Globus pallidus (tissue), 1 donor: ENCODE measurements at places on chromosomes 3 and 15.

DNA sequence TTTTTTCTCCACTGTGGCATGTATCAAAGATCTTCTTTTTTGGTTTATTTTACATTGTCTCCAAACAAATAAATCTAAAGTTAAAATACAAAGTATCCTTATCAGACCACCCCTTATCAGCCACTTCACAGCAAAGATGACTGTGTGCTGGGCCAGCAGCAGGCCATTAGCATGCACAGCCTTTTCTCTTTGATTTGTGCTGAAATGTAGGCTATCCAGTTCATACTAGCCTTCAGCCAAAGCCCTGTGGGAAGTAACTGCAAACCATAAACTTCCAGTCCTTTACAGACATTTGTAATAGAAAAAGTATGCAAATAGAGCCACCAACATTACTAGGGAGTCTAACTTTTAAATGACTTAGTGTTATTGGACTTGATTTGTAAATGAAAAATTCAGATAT lies 816.3 kb downstream of the FHIT start:
- DNase-seq = no peak

GRCh38 chr3:17089314-17089700 lies 204.6 kb downstream of the PLCL2 start:
- DNase-seq = no peak

DNA sequence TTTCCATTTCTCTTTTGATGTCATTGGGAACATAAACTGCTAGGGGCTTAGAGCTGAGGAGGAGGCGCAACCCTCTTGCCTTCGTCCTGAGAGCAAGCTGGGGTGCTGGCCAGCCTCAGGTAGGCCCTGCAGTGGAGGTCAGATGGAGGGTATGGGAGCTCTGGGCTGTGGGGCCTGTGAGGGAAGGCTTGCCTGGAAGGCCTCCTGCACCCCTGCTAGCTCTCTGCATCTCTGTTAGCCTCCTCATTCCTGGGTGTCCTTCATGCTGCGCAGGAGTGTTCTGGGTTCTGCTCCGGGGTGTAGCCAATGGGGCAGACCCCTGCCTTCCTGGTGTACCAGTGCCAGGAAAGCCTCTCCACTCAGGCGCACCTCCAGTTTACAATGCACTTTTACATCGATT lies 11.8 kb downstream of the GP5 start:
- no peak for DNase-seq

DNA sequence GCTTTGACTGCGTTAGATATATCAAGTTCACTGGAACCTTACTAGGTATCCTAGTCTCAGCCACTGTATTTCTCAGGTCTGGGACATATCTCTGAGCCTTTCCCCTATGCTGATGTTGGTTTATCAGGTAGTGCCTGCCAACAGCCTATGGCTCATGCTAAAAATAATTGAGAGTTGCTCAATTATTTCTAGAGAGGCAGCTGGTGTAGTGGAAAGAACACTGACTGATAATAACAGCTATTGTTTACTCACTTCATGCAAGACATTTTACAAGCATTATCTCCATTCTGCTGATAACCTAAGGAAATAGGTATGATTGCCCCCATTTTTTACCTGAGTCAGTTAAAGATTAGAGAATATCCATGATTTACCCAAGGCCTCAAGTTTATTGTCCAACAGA lies 231.4 kb downstream of the LRRN1 start:
- DNase-seq = no peak

DNA sequence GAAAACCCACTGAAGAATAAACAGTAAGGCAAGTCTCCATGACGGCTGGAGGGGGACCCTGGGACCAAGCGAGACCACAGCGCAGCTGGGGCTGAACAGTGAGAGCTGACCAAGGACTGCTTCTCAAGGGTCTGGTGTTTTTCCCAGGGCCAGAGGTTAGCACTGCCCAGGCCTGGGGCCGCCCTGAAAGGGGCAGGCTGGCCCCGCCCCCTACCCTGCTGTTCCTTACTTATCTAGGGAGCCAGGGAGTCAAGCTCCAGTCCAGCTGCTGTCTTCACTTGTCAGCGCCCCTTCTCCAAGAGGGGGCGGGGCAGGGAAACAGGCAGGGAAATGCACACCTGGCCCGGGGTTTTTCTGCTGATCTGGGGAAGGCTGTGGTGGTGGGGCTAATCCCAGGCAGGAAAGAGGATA lies 51.6 kb upstream of the HACD2 start:
- DNase-seq = no peak

DNA sequence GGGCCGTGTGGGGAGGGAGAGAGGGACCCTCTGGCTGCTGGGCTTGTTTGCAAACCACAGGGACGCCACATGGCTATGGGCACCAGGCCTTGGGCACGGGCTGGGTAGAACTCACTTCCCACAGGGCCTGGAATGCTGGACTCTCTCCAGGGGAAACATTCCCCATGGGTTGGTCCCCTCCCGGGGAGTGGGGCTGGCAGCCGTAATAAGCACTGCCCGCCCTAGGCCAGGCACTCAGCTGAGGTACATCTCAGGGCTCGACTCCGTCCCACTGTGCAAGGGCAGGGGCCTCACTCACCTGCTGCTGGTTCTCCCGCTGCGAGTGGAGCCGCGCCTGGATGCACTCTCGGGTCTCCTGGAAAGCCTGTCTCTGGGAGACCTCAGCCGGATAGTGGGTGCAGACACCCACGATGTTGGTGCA lies 96.7 kb downstream of the ADCY5 start:
- DNase-seq = no peak

DNA sequence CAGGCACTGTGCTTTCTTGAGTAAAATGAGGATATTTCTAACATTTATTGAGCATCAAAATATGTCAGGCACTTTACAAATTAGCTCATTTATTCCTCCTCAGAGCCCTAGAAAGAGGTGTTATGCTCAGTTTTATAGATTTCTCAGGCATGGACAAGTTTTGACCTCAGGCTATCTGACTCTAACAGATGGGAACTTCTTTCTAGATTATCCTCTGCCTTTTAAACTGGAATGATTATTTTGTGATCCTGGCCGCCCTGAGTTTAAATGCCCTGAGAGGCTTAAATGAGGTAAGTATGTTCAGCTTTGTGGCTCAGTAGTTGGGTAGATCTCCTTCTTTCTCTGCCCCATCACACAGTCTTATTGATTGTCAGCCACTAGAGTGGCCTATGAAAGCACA lies 32.3 kb upstream of the ATP1B3 start:
- DNase-seq = no peak

GRCh38 chr3:42658771-42659390 lies 5.4 kb downstream of the ZBTB47 start:
- DNase-seq = no peak

DNA sequence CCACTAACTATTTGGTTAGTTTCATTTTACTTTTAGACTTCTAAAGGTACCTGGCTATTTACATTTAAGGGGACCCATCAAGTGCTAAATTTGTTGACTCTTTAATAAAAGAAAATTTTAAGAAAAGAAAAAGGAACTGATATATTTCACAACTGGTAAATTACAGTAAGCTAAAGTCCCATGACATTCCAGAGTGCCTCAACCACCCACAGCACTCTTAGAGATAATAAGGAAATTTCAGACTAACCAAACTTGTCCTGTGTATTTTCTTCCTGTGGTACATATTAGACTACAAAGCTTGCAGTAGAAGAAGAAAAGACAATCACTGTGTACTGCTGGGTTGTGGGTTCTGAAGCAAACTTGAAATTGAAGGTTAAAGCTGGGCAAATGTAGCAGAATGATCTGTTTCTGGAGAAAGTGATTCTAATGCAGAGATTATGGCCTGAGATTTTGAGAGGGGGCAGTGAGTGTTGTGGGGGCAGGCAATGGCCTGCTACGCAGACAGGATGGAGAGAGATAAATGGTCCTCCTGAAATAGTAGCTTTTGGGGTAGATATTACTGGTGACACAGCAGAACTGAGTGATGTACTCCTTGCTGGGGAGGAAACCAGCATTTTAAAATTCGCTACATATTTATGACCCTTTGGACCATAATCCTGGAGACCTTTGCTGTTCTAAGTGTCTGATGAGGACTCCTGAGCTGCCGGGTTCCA lies 24.5 kb upstream of the MFSD1 start:
- DNase-seq = no peak

- no peak for DNase-seq
These were observed 174.9 kb upstream of the FRMD4B start for GRCh38 chr3:69560818-69561217.

DNA sequence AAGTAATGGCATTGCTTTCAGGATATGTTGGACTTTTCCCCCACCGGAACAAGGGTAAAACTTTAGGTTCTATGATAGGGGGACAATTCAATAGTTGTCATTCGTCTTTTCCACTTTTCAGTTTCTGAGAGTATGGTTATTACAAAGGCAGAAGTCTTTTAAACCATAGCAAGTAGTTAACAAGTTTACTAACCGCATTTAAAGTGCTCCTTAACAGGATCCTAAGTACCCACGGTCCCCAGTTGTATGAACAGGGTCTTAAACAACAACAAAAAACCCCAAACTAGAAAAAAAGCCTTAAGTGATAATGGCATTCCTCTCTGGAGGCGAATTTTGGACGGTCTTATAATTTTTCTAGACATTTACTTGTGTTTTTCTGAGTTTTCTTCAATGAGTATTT lies 831 bp downstream of the IFT57 start:
- no peak for DNase-seq

- DNase-seq = no peak
These were observed 27.1 kb downstream of the DNAJC13 start for GRCh38 chr3:132444383-132444782.

DNA sequence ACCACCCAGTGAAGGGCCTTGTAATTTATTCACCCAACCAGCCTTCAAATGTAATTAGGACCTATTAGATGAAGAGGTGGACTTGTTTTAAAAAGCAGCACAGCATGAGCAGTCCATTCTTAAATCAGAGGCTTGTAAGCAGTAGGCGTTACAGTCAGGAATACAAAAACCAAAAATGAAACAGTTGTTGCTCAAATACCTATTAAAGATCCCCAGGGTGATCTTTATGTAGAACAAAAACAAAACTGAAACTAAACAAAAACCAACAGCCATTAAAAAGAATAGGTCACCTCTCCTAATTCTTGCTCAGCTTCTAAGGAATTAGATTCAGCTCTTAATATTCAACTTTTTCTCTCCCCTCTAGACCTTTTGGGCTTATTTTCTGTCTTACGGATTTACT lies 104.9 kb upstream of the ST8SIA2 start:
- no peak for DNase-seq

GRCh38 chr3:195761567-195762248 lies 40.9 kb downstream of the MUC20 start:
- no peak for DNase-seq

GRCh38 chr15:81023483-81024264 lies 23.0 kb downstream of the TLNRD1 start:
- peak; percentile 80 for DNase-seq

DNA sequence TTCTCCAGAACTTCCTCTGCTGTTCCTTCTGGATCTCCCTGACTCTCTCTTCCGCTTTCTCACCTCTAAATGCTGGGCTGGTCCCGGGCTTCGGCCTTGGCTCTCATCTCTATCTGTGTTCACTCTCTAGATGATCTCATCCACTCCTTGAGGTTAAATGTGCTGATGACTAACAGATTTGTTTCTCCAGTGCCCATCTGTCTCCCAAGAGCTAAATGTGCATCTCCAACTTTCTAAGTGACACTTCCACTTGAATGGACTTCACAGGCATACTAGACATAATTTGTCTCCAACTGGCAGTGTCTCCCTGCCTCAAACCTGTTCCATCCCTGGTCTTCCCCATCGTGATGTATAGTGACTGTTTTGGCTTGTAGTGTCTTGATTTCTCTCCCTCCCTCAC lies 95.3 kb downstream of the ITPR1 start:
- no peak for DNase-seq

GRCh38 chr3:184742676-184743135 lies 30.8 kb upstream of the MAGEF1 start:
- DNase-seq = no peak

GRCh38 chr15:29942143-29942542 lies 119.9 kb upstream of the TJP1 start:
- DNase-seq = peak; percentile 83

GRCh38 chr3:151864423-151865101 lies 8.9 kb upstream of the SUCNR1 start:
- DNase-seq = no peak

DNA sequence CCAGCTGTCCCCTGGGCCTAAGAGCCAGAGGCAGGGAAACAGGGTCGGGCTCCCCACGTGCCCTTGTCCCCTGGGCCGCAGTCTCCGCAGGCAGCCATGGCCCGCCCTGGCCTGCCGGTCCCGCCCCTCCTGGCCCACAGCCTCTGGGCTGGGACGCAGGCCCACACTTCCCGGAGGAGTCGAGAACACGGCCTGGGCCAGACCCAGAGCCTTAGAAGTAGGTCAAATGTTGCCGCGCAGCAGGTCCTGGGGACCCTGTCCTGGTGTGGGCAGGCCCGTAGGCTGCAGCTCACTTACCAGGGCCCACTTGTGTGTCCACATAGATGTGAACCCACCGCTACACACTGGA lies 4.3 kb upstream of the MYL3 start:
- DNase-seq = peak; percentile 51

DNA sequence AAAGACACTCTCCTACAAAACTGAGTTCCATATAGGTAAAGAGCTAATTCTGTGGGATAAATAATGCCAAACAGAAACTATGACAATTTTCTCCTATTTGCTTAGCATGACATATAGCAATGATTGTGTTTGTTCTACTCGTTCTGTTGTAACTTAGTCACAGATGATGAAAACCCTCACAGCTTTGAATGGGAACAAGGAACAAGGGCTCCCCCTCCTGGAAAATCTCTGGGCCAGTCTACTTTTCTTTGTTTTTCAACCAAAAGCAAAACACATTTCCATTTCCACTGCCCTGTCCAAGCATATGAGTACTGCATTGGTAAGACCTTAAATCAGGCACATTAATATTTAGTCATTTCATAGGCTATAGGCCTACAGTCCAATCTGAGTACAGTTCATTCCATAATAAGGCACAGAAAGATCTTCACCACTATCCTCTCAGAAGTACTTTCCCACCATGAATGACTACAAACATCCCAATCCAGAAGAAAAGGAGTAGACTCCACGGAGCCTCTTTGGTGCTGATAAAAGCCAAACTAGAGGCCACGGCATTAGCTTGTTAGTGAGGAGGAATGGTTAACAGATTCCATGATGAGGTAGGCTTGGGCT lies 67.1 kb downstream of the ATP8B4 start:
- peak; percentile 83 for DNase-seq

- no peak for DNase-seq
These were observed 38.0 kb upstream of the DGKG start for GRCh38 chr3:186400026-186400425.

GRCh38 chr15:31332681-31333071 lies 6.0 kb downstream of the KLF13 start:
- no peak for DNase-seq
